ENCODE measurements at places on chromosomes 12 and 14.

GRCh38 chr12:53820514-53821306, 68.9 kb upstream of the CISTR start:
- no peak for DNase-seq

GRCh38 chr12:16435875-16436554, 88.6 kb downstream of the MGST1 start:
- DNase-seq, result no peak

DNA sequence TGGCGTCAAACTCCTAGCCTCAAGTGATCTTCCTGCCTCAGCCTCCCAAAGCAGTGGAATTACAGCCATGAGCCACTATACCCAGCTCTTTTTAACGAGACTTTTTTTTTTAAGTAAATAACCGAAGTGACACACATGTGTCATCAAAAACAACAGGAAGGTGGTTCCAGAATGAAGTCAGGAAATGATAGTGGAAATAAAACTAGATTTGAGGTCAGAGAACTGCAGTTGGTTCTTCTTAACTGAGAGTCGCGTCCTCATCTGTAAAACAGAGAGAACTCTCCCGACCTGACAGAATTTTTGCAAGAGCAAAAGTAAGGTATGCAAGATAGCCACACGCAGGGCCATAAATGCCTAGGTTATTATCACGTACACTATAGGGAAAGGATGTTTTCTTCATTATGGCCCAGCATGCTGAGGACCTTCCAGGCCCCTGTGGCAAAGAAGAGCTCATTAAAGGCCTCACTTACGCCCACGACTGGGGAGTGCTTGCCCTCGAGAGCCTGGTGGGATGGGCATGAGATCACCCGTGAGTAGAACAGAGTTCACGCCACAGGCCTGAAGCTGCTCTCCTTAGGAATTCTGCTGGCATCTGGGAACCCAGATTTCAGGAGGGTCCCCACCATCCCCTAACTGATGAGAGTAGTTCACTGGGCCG, 67.2 kb downstream of the SCARB1 start:
- DNase-seq, result no peak

GRCh38 chr14:81953419-81953818, 419.8 kb upstream of the SEL1L start:
- DNase-seq, result no peak

GRCh38 chr14:54590481-54590880, 23.6 kb downstream of the SAMD4A start:
- DNase-seq, result peak; percentile 56

DNA sequence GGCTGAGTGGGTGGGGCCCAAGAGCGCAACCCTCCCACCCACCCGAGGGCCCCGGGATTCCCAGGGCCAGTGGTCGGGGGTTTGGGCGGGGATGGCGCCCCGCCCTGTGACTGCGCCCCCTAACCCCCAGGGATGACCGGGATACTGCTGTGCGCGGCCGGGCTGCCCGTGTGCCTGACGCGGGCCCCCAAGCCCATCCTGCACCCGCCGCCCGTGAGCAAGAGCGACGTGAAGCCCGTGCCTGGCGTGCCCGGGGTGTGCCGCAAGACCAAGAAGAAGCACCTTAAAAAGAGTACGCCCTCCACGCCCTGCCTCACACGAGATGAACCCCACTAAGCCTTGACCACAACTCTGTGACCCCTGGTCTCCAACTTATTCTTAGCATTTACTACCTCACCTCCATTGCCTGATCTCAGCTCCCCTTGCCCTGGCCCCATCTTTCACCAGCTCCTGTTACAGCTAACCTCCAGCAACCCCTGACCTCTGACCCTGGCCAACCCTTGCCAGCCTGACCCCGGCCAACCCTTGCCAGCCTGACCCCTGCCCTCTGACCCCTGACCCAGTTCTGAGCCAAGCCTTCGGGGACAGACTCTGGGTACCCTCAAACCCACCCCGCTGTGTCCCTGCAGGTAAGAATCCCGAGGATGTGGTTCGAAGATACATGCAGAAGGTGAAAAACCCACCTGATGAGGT, 37.0 kb downstream of the DTX1 start:
- no peak for DNase-seq

- DNase-seq, result no peak
These were observed 44.3 kb downstream of the GPR65 start for GRCh38 chr14:88049266-88049665.

- no peak for DNase-seq
These were observed 56.4 kb upstream of the GRIP1 start for GRCh38 chr12:66735275-66735674.

DNA sequence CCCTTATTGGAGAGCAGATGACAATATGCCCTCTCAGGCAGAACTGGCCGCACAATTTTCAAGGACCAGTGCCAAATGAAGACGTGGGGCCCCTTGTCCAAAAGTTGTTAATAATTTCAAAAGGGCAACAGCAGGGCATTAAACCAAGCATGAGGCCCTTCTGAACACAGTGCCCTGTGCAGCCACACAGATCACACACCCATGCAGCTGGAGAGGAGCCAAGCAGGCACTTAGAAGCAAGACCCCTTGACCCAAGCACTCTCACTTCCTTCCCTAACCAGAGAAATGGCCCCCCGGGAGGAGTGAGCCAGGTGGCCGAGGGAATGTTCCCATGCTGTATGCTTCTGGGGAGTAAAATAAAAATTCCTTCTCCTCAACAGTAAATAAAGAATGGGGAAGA, 114.0 kb upstream of the TMPO start:
- no peak for DNase-seq

DNA sequence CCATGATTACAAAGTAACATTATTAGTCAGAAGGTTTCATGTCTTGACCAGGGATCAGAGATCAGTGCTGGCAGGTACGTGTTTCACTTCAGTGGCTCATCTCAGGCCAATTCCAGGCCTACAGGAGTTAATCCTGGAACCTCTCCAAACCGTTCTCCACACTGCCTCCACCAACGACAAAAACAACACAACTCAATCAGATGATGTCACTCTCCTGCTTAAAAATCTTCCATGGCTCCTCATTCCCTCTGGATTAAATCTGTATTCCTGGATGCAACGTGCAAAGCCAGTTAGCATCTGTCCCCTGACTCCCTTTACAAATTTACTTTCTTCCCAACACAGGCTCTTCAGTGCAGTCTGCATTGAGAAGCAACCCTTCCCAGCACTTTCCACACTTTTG, 34.3 kb upstream of the TXNRD1 start:
- no peak for DNase-seq

GRCh38 chr14:60662982-60663381, 13.7 kb upstream of the SIX1 start:
- DNase-seq, result no peak

- no peak for DNase-seq
These were observed 7.6 kb upstream of the SERPINA1 start for GRCh38 chr14:94395888-94396574.

DNA sequence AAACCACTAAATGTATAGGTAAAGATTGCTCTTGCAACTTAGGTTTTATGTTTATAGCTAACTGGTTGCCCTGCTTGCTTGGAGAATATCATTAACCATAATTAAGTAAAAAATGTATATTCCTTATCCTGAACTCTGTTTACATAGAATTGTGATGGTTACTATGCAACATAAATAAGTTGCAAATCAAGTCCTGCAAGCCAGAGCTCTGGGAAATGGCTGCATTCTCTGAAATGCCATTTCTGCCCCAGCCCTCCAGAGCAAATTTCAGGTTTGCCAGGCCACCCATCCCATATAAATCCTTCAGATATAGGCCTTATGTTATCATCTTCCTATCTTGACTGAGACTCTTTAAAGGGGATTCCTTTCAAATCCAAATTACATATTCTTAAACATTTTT, 118.4 kb upstream of the MYF6 start:
- peak; percentile 57 for DNase-seq

DNA sequence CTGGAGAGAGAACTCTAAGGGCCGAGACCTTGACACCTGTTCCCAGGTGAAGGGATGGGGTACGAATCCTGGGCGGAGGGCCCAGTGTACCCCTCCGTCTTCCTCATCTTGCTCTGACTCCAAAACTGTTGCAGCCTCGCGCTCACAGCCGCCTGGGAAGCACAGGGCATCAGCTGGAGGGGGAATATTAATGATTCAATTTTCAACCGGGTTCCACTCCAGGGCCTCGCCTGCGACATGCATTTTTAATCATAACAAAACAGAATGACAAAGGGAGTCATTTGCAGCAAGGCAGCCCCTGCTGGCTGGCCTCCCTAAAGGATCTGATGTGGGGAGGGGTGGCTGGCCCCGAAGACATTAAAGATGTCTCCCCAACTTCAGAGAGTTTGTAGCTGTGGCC, 41.6 kb upstream of the ESRRB start:
- DNase-seq, result no peak

DNA sequence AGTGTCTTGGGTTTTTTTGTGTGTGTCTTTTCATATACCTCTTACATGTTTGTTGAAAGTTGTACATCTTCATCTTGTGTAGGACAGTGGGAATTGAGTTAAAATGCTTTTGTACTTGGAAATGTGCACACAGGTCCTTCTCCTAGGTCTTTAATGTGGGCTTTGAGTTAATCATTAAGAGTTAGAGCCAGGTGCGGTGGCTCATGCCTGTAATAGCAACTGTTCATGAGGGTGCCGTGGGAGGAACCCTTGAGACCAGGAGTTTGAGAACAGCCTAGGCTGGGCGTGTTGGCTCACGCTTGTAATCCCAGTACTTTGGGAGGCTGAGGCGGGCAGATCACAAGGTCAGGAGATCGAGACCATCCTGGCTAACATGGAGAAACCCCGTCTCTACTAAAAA, 13.9 kb downstream of the CLECL1 start:
- no peak for DNase-seq

DNA sequence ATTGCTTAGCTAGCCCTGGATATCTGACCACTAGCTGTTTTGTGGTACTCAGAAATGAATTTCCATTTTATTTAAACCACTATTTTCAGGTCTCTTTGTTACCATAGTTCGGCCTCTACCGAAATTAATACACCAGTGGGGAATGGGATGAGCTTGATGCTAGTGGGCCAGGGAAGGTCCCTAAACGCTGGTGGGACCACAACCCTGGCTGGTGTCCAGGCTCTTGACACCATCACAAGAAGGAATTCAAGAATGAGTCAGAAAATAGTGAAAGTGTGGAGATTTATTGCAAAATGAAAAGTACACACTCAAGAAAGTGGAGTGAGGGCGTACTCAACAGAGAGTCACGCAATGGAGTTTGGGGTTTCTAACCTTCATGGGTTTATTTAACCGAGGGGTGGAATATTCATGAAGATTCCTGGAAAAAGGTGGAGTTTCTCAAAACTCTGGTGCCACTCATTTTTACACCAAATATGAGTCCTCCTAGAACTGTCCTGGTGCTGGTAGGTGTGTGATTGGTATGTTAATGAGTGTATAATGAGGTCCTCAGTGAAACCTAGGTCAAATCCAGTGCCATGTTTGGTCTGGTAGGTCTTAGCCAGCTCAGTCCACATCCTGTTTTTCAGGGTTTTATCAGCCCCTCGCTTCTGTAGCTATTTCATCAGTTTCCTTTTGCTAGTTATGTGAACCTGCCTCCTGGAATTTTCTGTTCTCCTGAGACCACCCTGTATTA, 38.9 kb upstream of the LRP6 start:
- no peak for DNase-seq

GRCh38 chr14:45120096-45120495, 14.2 kb downstream of the FKBP3 start:
- DNase-seq, result no peak

DNA sequence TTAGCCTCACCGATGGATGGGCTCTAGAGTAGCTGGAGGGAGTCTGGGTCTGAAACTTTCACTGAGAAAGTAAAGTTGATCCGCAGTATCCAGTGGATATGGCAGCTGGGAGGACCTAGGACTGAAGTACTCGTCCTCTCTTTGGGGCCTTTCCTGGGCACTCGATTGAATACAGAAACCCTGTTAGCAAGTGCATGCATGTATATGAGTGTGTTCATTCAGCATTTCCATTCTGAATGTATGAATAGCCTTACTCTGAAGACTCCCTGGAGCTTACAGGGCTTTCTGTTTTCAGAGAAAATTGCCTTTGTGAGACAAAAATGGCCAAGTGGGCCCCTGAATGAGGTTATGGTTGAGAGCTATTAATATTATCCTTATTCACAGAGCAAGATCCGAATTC, 62.8 kb downstream of the DAD1 start:
- DNase-seq, result no peak

DNA sequence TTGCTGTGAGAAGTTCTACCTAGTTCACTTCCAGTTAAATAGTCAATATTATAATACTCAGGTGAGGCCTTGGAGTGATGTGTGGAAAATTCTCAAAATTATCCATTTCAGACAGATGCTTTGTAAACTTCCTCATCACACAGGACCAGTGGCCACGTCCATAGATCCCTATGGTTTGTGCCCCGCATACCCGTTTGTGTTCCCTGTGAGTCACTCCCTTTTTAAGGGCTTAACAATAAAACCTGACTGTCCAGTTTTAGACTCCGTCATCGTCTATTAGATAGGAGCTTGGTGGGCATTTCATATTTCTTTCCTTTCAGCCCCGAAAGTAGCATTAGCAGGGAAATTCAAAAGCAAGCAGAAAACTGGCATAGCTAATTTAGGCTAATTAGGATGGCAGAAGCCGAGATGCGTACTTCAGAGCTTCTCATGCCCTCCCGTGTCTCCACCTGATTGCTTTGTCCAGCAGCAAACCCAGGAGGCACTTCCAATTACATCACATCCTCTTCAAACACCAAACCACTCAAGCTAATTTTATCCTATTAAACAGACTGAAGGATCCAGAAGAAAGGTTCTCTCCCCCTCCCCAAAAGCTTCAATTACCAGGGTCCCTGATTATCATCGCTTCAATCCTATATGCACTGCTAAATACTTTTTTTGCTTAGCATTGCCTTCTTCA, 186.6 kb upstream of the OTX2 start:
- peak; percentile 86 for DNase-seq

DNA sequence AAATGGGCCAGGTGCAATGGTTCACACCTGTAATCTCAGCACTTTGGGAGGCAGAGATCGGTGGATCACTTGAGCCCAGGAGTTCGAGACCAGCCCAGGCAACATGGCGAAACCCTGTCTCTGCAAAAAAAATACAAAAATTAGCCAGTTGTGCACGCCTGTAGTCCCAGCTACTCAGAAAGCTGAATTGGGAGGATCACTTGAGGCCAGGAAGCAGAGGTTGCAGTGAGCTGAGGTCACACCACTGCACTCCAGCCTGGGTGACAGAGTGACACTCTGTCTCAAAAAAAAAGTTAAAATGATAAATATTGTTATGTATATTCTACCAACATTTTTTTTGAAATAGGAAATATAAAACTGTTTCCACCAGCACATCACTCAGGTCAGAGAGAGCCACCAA, 64.9 kb downstream of the NDUFA12 start:
- no peak for DNase-seq

DNA sequence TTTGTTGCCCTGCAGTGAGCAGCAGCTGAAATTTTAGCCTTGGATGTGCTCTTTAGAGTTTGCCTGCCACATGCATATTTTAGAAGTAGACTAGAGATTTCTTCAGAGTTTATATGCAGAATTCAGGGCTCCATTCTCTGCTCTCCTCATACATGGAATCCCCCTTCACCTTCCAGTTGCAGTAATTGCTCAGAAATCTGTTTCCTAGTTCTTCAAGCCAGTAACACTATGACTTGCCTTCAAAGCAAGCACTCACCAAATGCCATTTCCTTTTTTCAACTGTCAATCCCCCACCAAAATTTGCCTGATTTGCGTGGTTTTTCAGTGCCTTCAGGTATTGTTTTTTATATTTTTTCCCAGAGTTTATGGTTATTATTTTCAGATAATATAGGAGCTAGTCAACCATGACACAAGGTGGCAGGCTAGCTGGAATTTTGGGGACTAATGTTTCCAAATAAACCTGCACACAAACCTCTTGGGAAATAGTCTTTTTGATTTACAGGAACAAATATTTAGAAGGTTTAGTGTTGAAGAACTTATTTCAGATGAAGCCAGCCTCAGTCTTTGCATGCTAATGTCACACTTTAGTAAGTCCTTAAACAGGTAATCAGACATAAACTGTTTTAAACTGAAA, 79.2 kb downstream of the ASCL1 start:
- DNase-seq, result no peak
